B cell (primary cell): ENCODE measurements at places on chromosomes 11 and 22.

DNA sequence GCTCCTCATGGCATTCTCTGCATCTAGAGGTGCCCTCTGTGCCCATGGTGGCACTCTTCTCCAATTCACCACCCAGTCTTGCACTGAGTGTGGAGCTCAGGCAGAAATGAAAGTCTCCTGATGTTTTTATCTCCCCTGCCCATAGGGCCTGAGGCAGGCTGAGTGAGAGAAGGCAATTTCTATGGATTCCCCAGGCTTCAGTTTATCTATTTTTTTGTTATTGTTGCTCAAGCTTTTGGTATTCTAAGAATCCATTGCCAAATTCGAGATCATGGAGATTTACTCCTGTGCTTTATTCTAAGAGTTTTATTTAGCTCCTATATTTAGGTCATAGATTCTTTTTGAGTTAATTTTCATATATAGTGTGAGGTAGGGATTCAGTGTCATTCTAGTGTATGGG lies 40.7 kb downstream of the TSPAN18 start:
- DNase-seq = no peak

DNA sequence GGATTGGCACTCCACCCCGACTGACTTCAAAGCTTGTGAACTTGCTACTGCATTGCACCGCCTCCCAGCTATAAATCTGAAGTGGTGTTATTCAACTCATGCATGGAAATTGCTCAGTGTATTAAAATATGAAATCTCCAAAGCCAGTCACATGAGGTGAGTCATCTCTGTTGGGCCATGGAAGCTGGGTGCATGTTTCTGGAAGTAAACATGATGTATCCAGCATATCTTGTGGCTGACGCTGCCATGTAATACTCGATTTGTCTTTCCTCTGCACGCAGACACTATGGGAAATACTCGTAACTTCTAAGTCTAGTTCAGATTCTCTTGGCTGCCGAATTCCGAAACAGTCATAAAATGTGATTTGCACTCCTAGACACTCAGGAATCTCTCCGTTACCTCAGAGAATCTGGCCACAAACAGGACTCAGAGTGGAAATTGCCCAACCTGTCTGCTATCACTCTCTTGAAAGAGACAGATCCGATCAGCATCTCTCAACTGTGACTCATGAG lies 154.9 kb upstream of the MPPED2 start:
- no peak for DNase-seq

DNA sequence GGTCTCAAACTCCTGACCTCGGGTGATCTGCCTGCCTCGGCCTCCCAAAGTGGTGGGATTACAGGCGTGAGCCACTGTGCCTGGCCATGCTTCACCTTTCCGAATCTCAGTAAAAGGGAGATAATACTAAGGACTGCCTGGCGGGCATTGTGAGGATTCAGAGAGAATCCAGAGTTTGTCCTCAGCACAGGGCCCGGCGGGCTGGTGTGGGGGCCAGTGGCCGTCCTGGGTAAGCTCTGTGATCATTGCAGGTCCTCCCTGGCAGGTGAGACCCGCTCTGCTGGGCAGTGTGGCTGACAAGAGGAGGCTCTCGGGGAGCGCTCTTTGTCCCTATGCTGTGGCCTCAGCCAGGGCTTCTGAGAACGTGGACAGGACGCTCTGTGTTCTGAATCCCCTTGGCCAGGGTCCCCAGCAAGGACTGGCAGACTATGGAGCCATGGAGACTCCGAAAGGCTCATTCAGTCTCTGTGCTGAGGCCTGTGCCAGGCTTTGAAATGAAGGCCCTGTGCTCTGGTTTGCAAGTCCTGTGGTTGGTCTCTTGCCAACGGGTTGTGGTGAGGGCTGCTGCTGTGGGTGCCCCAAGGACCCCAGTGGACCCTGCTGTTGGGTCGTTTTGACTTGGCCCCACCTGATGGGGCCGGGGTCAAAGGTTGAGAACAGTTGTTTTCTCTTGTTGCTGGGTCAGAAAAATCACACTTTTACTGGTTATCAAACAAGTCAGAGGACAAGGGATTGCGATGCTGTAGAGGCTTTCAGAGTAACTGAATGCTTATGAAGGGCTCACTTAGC lies 2.1 kb downstream of the TPCN2 start:
- peak; percentile 20 for DNase-seq

- DNase-seq = no peak
Measured at GRCh38 chr22:43860126-43860525, 2.2 kb downstream of the SULT4A1 start.

DNA sequence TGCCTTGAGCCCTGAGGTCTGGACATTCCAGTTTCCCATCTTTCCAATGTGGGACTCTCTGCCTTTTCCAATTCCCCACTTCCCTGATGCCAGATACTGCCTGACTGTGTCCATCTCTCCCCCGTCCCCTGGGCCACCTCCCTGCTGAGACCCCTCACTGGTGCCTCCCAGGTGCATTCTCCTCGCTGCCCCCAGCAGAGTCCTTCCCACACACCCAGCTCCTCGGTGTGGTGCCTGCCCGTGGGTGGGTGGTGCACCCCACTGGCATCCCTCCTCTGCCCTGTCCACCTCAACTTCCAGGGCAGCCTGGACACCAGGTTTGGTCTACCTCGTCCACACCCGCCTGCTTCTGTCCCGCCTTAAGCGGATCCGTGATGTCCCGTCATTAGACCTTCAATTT lies 4.9 kb upstream of the MRGPRF start:
- no peak for DNase-seq

DNA sequence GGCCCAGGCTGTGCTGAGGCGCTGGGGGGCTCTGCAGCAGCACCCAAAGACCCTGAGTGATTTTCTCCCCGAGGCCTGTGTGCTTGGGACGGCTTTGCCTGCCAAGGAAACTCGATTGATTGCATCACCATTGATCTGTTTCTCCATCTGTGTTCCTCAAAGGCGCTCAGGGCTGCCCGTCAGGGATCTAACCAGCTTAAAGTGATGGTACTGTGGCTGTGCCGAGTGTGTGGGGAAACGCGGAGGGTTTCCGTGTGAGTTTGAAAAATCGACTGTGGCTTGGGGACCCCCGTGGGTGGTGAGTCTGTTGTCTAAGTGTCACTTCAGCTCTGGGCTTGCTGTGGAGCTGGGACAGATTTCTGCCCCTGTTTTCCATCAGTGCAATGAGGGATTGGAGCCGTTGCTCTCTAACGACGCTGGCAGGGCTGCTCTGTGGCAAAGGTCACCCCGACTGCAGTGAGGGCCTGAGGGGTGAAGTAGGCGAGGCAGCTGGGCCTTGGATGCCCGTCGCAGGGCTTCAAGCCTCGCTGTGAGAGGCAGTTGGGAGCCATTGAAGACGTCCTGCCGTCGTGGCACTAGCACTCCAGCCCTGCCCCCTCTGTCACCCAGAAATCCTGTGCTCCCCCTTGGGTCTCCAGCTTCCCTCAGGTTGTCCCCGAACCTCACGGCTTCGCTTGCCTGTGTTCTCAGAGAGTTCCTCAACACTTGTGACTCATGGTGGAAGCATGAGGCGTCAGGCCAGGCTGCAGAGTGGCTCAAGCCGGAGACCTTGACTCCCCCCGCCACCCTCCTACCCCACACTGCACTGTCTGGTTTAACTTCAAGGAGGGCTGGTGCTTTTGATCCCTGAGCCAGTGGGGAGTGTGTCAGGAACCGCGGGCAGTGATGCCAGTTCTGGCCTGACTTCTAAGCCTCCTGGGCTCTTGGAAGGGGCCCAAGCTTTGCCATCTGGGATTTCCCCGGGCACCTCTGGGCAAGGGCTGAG lies 21.8 kb downstream of the CACNA1I start:
- DNase-seq = no peak

- peak; percentile 20 for DNase-seq
Measured at GRCh38 chr11:83241291-83241946, 44.7 kb downstream of the CCDC90B start.

DNA sequence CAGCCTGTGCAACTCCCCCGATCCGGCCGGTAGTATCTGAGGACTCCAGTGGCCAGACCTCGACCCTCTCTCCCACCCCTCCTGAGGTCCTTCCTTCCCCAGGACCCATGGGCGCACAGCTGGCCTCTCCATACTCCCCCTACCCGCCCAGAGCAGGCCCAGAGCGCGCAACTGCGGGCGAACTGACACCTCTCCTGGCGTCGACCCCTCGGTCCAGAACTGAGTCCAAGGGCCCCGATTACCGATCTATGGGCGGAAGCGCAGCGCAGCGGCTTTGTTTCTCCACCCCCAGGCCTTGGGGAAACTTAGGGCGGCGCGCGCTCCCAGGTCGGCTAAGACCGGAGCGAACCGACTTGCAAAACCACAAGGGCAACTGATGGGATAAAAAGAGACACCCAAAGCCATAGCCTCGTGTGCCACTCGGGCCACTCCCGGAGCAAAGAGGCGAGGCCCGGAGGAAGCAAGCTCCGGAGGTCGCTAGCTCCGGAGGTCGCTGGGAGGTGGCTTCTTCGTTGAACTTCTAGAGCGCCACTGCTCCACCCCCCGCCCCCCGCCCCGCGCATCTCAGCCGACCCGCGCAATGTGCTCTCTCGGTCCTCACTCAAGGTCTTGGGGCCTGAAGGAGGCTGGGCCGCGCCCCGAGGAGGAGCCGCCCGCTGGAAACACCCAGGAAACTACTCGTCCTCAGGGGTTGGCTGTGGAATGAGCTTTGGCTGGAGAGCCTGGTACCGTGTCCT lies 9.8 kb upstream of the ALX4 start:
- no peak for DNase-seq

GRCh38 chr11:126282361-126282735 lies 545 bp upstream of the TIRAP start:
- DNase-seq = peak; percentile 49

DNA sequence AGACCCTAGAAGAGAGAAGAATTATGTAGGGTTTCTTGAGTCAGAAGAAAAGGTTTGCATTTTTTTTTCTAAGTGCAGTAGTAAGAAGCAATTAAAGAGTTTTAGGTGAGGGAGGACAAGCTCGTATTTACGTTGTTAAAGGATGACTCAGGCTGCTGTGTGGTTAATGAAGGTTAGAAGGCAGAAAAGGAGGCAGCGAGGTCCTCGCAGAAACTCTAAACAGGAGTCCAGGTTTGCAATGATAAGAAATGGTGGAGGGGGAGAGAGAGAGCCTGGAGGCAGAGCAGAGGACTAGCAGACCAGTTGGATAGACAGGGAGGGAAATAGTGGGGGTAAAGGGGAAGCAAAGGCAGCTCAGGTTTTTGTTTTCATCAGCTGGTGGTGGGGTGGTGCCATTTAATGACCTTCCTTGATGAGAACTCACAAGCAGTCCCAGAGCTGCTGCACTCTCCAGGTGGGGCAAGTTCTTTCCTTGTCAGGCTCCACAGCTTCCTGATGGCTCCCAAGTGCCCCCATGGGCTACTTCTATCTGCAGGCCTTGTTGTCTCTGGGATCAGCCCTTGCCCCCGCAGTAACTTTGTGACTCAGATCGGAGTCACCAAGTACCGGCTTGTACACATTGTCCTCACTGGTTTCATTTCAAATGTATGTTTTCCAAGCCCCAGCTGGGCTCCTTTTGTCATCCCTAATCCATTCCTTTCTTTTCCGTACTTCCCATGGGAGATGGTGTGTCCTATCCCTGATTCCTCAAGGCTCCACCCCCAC lies 8.3 kb upstream of the INSC start:
- DNase-seq = no peak

GRCh38 chr22:39457198-39457555 lies 365 bp downstream of the MGAT3 start:
- DNase-seq = no peak

GRCh38 chr11:15967166-15967565 lies 389.2 kb downstream of the SOX6 start:
- DNase-seq = no peak

DNA sequence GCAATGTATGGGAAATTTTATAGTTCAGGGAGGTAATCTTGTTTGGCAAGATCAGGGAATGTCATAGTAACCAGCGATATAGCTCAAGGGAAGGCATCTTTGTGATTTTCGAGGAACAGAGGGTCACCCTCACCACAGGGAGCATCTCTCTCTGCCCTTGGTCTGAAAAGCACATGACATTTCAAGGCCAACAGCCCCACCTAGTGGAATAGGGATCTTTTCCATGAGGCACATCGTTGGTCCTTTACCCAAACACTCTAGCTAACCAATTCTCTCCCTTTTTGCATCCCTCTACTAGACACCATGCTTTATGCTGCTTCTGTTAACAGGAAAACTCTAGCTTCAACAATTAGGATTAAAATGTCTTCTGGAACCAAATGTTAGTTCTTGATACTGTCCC lies 179.0 kb downstream of the GRM5 start:
- no peak for DNase-seq

DNA sequence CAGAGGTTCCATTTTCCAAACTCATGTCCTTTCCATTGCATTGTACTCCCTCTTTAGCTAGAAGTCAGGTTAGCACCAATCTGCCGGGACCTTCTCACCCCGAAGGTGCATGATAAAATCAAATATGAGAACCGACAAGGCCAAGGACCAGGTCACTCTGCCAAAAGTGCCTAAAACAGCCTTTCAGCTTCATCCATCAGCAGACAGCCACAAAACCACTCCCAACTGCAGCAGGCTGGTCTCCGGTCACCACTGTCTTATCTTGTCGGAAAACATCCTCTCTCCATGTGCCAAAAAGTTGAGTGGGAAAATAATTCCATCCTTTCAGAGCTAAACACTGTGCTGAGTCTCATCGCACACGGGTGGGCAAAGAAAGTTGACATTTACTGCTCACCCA lies 1.4 kb downstream of the PI4KA start:
- DNase-seq = no peak

DNA sequence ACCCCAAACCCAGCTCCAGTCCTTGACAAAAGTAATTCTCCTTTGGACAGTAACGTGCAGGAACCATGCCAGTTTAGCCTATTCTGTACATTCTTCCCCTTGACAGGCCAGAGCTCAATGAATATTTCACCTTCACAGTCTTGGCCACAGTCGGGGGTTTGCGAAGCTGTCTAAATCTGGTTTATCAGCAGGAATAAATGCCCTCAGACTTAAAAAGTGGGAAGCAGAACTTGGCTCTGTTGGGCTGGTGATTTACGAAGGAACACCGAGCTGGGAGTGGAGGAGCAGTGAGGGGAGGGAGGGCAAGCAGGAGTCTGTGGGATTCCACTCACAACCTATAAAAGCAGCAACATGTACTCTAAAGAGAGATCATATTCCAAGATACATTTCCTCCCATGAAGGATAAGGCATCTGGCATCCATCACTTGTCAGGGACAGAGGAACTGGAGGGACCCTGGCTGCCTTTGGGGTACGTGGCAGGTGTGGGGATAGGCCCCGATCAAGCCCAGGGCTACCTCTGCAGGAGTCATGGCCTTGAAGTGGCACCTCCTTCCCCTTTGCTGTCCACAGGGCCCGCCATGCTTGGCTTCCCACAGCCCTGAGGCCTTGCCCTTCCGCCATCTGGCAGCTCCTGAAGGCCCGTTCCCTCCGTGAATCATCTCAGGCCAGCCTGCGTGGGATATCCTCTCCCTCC lies 154.3 kb downstream of the ADAMTS15 start:
- DNase-seq = no peak

DNA sequence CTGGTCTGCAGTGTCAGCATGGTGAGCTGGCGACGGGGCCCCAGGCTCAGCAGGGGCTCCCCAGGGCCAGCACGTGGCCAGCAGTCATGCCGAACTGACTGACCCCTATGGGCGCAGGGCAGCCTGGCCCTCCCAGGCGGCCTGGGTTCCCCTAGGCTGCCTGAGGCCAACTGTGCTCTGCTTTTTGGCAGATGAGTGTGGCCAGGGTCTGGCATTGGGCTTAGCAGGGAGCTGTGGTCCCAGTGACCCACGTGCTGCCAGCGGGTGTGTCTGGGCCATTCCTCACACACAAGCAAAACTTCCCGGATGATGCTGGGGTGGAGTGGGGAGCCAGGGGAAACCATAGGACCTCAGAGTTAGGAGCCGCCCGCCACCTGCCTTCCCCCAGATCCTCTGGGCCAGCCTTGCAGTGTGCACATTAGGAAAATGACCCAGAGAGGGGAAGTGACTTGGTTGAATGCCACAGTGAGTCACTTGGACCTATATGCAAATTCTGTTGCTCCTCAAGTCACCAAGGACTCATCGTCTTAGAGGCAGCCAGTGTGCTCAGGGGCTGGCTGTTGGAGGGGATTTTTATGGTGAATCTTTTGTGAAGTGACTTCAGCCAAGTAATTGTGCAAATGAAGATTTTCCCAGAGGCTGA lies 6.5 kb downstream of the ADORA2A start:
- DNase-seq = peak; percentile 90
